ENCODE measurements at places on chromosomes 3 and 15.

DNA sequence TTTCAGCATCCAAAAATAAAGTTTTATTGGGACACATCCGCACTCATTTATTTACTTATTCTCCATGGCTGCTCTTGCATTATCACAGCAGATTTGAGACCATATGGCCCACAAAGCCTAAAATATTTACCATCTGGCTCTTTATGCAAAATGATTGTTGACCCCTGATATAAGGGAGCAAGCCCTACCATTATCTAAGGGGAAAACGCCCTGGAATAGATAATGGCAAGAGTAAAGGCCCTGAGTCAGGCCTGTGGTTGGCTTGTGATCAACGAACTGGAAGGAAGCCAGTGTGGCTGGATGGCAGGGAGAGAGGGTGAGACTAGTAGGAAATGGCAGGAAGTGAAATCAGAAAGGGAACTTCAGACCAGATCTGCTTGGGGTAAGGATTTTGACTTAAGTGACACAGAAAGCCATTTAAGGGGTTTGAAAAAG, 24.6 kb upstream of the DMXL2 start:
- DNase-seq, result no peak

GRCh38 chr15:43867096-43867495, 40.3 kb downstream of the WDR76 start:
- DNase-seq, result no peak

DNA sequence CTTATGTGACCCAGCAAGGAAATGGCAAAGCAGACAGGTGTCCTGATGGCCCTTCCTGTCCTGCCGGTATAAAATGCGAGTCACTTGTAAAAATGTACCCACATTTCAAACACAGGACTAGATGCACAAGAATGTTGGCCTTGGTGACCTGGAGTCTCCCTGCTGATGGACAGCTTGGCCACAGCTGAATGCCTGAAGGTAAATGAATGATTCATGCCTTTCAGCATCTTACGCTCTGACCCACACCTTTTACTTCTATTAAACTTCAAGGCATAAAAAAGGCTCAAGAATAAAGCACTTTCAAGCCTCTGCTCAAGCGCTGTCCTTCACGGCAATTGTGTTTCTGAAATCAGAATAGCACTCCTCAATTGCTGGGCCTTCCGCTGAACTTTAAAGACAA, 228.0 kb upstream of the SLCO3A1 start:
- no peak for DNase-seq

DNA sequence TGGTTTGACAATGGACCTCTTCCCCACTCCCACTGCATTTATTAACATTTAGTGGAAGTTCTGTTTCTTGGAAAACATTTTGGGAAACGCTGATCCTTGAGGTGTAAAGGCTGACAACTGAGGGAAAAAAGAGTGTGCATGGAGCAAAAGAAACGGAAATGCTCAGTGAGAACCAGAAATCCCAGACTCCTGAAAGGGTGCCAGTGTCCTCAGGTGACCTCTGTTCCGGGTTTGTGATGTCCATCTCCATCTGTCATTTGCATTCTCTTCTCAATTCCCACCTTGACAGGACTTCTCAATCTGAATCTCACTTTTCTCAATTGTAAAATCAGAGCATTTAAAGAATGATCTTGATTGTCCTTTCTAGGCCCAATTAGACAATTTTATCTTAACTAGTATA, 71.1 kb upstream of the FAM3D start:
- DNase-seq, result no peak

DNA sequence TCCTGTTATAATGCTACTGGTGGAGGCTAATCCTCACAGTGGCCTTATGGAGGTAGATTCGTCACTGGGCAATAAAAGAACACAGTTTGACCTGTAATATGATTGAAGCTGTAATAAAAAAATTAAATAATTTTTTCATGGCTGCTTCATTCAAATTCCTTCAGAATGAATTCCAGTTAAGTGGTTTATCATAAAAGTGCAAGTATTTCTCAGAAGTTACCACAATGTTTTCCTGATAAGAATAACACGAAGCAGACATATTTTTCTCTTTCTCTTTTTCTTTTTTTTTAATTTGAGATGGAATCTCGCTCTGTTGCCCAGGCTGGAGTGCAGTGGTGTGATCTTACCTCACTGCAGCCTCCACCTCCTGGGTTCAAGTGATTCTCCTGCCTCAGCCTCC, 15.6 kb downstream of the B4GALT4 start:
- no peak for DNase-seq

GRCh38 chr3:152232001-152232400, 36.7 kb upstream of the MBNL1 start:
- no peak for DNase-seq

DNA sequence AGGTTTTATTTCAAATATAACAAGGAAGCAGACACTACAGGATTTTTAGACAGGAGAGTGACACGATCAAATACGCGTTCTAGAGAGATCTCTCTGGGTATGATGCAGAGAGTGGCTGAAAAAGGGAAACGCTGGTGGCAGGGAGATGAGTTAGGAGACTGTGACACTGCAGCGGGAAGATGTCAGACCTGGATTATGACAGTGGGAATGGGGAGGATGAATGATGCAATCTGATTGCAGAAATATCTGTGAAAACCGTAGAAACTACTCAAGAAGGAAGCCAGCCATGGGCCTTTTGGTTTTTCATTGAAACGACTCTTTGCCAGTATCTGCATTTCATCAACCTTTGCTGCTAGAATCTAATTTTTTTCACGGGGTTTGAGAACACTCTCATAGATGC, 157.9 kb downstream of the FAM43A start:
- no peak for DNase-seq

- DNase-seq, result no peak
These were observed 8.6 kb upstream of the TNFAIP8L3 start for GRCh38 chr15:51103330-51103729.

DNA sequence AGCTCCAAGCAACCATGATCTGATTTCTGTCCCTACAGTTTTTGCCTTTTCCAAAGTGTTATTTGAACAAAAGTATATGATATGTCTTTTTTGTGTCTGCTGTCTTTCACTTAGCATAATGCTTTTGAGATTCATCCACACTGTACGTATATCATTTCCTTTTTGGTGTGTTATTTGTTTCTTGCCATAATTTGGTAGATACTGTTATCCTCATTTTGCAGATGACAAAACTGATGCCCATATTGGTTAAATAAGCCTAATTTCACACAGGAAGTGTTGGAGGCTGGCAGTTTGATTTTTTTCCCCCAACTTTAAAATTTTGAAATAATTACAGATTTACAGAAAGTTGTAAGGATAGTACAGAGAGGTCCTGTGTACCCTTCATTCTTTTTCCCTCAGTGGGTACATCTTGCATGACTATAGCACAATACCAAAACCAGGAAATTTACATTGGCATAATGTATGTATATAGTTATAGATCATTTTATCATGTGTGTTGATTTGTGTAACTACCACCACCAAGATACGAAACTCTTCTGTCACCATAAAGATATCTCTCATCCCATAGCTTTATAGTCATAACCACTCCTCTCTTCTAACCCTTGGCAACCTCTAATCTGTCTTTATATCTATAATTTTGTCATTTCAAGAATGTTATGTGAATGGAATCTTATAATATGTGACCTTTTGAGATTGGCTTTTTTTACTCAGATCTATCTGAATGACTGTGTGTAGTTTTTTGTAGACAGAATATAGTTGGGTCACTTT, 55.6 kb downstream of the RASA2 start:
- DNase-seq, result no peak

GRCh38 chr3:150033721-150034120, 63.0 kb upstream of the PFN2 start:
- DNase-seq, result no peak

- no peak for DNase-seq
These were observed 15.3 kb upstream of the STRIT1 start for GRCh38 chr3:155308831-155309230.

DNA sequence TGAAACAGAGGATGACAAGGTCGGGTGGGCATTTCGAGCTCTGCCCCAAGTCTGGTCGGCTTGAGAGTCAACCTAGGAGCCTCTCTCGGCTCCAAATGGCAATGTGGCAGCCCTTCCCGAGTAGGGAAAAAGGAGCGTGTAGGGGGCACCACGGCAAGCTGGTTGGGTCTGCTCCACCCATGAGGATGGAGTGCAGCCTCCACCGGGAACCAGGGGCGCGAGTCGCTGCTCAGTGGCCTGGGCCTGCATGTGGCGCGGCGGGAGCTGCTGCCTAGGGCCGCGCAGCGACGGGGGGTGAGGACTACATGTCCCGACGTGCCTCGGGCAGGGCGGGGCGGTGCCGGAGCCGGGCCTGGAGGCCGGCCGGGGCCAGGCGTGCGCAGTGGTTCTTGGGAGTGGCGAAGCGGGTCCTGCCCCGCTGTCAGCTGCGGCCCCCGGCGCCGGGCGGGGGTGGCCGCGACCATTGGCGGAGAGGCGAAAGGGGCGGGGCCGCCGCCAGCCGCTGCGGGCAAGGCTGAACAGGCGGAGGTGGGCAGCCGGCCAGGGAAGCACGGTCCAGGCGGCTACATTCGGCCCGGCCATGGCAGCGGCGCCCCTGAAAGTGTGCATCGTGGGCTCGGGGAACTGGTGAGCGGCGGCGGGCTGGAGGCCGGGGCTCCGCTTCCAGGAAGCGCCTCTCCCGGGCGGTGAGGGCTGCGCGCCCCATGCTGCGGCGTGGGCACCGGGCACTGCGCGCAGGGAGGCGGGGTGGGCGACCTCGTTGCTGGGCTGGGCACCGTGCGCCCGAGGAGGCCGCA, at the start of gene GPD1L:
GPD1L (plus strand) TSS at position 489 of the 797 bp plus-strand sequence; CDS start at position 581, 92 bp downstream.
- DNase-seq, result peak; percentile 48

DNA sequence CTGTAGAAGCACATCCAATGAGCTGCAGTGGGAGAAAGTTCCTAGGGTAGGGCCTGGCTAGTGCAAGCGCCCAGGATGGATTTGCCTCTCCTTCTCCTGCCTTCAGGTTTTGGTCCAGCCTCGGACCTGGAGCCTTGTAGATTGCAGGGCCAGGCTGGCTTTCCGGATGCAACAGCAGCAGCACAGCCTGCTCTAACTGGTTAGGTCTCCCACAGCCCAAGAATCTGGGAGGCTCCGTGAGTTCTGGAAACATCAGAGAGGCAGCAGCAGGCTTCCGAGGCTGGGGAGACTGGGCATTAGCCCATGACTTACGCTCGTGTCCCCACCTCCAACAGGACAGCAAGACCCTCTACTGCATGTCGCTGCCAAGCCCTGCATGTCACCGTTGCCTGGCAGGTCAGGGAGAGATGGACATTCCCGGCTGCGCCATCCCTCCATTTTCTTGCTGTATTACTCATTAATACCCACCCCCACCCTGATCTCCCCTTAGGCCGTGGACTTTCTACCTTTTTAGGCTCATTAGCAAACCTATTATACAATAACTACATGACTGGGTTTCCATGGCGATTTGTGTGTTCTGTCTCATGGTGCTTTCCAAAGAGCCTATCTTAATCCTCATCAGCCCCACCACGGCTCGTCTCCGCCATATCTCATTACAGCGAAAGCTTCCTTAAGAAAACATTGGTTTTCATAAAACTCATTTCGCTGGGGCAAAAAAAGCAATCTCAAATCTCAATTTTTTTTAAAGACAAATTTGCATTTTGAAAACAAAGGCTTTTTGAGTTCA, 40.9 kb upstream of the RGMA start:
- no peak for DNase-seq

DNA sequence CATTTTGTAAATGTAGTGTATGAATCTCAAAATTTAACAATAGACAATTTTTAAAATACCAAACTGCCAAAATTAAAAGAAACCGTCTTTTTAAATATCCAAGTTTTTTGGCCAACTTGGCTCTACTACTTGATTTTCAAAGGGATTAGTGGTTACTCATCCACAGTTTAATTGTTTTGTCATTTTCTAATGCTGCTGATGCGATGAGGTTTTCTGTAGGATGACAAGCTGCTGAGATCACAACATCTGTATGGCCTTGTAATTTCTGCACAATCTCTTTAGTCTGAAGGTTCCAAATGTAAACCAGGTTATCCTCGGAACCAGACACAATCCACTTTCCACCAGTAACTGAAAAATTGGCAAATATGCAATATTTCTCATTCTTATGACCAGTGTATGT, 1.5 kb downstream of the WDR5B start:
- DNase-seq, result no peak

All from thymus (tissue), 14 donors.